Activated CD4-positive, CD25-positive, alpha-beta regulatory T cell treated with anti-CD3 and anti-CD28 coated beads, Interleukin-2, amount 50 U/mL, for 72 hours (primary cell): ENCODE measurements at places on chromosomes 6 and 20.

DNA sequence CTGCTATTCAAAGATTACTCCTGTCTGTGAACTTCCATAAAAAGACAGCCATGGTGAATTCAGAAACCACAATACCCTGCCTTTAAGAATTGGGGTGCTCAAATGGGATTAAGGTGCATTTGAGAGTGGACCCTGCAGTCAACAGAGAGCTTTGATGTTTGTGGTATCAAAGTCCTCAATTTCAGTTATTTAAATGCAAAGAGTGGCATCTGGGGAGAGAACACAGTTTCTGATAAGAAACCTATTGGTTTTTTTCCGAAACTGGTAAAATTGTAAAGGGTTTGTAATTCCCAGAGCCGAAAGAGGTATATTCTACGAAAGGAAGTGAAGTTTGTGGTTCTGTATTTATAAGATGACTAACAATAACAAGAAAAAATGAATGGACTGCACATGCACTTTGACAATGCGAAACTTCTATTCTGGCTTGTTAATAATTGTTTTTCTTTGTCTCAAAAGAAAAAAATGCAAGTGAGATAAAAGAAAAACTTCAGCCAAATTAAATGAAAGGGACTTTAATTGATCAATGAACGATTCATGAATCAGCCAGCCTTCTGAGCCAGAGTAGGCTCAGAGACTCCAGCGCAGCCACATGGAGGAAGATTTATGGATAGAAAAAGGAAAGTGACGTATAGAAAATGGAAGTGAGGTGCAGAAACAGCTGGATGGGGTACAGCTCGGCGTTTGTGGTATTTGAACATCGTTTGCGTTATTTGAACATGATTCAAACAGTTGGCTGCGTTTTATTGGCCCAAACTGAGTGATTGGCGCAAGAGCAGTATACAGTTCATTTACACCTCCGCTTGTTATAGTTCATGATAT is 70.5 kb upstream of the DUSP22 start:
- no peak for DNase-seq

GRCh38 chr6:10184371-10185227 is 230.3 kb downstream of the TFAP2A start:
- no peak for DNase-seq

DNA sequence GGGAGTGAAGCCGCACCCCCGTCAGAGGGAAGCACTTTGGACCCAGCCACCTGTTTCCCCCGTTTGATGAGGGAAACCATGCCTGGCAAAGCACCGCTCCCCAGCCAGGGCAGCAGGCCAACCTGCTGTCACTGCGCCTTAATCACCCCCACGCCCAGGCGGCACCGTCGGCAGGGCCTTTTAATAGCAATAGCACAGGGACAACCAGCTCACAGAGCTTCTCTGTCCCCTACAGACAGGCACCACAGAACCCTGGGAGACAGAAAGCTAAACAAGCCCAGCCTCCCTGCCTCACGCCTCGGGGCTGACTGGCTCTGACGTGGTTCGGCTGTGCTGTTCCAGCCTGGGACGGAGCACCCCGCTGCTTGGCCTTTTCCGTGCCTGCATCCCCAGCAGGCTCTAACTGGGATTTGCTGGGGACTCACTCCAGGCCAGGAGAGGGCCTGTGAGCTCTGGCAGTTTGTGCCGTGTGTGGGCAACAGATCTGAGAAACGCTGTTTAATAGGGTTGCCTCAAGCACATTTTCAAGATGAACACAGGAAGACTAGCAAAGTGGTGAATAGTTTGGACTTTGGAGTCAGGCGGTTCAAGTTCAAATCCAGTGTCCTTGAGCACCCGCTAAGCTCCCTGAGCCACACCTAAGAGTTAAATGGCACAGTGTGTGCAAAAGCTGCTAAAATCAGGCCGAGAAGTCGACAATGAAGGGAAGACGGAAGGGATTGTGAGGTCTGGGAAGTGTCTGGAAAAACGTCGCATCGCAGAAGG is 223.8 kb downstream of the NRN1 start:
- DNase-seq = no peak

GRCh38 chr6:79038061-79038460 is 40.0 kb downstream of the PHIP start:
- DNase-seq = no peak

DNA sequence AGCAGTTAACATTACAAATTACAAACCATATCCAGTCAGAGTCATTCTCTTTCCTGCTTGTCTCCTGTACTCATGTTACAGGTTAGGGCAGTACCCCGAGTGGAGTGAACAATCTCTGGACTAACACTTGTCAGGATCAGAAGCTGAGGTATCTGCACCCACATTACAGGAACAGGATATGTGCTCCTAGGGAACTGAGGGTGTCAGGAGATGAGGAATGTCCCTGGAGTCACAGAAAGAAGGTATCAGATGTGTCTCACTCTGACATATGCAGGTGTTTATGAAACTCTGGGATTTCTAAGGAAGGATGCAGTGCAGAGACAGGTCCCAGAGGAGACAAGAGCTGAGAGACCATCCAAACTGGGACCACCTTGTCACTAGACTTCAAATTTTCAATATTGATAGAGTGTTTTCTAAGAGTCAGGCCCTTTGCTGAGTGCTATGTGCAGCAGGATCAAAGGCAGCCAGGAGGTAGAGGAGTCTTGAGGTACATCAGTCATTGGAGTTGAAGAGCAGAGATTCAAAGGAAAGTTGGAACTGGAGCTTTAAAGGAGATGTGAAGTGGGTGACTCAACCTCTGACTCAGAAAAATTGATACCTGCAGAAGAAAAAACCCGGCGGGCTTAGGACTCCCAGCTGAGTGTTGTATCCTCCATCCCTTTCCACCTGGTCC is 12.6 kb downstream of the HLA-DPB1 start:
- DNase-seq = no peak

- no peak for DNase-seq
Observed at GRCh38 chr6:109579361-109579760, 96.3 kb upstream of the ZBTB24 start.

- no peak for DNase-seq
Observed at GRCh38 chr6:43355862-43356590, 13.4 kb downstream of the ZNF318 start.

- no peak for DNase-seq
Observed at GRCh38 chr20:43973671-43974450, 59.2 kb downstream of the TOX2 start.

GRCh38 chr20:63748934-63749270 is 9.3 kb downstream of the SLC2A4RG start:
- DNase-seq = no peak

DNA sequence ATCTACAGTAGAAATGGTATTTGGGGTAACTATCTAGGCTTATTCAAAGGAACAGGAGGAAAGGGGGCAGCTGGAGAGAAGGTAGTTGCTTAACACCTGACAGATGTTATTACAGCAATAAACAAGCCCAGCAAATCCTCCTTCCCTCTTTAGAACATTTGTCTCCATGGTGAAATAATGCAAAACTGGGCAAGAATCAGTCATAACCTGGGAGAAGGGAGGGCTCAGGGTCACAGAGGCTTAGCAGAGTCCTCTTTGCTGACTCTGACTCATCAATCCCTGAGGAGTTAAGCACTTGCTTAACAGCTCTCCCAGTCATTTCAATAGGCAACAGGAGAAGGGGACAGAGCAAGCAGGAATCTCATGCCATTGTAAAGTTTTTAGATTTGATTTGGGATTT is 230.3 kb downstream of the IBTK start:
- no peak for DNase-seq

DNA sequence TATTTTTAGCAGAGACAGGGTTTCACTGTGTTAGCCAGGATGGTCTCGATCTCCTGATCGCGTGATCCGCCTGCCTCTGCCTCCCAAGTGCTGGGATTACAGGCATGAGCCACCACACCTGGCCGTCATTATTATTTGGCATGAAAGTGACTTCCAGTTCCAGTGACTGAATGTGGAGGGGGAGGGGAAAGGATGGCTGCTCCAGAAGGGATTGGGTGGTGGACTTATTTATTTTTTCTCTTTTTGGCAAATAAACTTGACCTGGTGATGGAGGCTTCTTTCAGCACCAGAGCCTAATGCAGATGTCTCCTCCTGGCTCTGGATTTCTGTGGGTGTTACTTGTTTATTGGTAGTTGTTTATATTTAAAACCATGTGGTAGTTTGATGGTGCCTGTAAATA is 16.9 kb upstream of the SLC22A23 start:
- no peak for DNase-seq

DNA sequence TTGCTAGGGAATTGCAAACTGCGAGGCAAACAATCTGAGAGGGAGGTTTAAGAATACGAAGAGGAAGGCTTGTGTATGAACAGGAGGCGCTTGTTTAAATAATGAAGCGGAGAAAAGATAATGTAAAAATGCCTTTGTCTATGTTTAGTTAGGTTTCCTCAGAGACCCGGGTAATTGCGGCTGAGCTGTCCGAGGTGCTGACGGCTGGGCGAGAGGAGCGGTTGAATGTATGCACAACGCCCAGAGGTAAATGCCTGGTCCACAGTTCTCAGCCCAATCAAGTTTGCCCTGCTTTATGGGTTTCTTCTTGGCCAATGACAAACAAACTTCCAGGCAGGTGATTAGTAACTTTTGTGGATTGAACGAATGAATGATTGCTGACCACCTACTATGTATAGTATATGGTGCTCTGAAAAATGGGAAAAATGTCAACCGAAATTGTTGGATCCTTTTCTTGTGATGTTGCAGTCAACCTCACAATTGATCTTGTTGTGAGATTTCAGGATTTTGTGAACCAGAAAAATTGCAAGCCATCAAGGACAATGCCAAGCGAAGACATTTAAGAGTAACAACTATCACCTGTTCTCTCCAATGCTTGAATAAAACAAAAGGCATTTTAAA is 38.3 kb upstream of the SLC32A1 start:
- DNase-seq = no peak

DNA sequence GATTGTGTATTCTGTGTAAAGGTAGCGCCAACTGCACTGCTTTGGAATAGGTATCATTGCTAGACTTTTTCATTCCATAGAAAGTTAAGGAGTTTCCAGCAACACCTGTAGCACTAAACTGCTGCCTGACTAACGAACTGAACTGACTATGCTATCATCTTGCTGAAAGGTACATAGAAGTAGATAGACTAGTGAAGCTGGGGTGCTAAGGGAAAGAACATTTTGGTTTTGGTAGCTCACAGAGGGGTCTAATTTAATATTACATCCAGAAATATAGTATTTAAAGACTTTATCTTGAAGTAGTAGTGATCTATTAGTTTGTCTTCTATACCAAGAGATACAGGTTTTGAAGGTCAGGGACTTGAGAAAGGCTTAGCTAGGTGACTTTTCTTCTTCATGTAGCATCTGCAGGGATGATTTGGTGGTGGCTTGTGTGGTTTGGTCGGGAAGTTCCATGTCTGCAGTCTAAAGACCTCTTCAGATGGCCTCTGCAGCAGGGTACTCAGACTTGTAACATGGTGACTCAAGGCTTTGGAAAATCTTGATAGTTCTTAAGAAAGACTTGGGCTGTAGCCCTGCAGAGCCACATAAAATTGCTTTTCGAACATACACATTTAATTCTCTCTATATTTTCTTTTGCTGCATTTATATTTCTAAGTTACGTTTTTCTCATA is 10.2 kb downstream of the SENP6 start:
- no peak for DNase-seq

DNA sequence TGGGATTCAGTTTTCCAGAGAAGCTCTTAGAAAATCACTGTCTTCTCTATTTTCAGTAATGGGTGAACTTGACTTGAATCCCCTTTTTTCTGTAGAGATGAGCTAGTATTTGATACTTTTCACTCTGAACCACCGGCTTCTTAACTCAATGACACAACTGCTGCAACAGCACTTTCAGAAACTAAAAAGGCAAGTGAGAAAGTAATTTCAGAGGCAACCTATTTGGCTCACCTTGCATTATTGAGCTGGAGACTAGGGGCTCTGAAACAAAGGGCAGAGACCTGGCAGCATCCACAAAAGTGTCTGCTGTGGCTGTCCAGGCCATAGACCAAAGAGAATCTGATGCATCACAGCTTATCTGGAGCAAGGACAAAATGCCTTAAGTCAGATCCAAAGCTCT is 289.8 kb upstream of the IRAK1BP1 start:
- DNase-seq = no peak

DNA sequence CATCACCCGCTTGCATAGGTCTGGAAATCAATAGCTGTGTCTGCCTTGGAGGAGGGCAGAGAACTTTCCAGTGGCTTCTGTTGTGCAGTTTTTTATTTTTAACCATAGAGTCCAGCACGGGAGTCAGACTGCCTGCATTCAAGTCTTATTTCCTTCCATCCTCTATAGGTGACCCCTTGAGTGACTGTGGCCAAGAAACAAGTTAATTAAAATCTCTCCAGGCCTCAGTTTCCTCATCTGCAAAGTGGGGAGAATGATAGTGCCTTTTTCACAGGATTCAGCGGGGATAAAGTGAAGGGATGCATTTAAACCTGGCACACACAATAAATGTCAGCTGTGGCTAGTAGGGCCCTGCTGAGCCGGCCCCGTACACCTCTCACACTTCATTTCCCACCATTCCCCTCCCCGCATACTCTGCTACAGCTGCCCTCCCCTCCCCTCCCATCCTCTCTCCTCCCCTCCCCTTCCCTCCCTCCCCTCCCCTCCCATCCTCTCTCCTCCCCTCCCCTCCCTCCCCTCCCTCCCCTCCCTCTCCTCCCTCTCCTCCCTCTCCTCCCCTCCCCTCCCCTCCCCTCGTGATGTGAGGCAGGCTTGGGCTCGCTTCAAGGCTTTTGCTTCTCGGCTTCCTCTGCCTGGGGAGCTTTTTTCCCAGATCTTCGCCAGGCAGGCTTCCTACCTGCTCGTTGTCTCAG is 150.5 kb downstream of the TFAP2C start:
- no peak for DNase-seq

DNA sequence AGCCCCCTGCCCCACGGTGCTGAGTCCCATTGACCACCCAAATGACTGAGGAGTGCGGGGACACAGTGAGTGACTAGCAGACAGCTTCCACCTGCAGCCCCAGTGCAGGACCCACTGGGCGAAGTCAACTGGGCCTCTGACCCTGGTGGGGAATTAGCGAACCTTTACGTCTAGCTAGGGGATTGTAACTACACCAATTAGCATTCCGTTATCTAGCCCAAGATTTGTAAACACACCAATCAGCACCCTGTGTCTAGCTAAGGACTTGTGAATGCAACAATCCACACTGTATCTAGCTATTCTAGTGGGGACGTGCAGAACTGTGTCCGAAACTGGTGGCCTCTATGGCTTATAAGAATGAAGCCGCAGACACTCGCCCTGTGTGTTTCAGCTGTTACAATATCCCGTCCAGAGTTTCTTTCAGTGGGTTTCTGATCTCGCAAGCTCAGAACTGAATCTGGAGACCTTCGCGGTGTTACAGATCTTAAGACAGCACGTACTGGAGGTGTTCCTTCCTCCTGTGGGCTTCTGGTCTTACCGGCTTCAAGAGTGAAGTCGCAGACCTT is 21.1 kb upstream of the GMPR start:
- no peak for DNase-seq

- no peak for DNase-seq
Observed at GRCh38 chr6:96016334-96017069, 728 bp downstream of the FUT9 start.

- DNase-seq = no peak
Observed at GRCh38 chr20:8720089-8720488, 348.8 kb upstream of the PLCB4 start.
